ENCODE measurements at places on chromosomes 11 and 22.

- DNase-seq, result no peak
- H3K27ac ChIP-seq, result peak overlapping the region; percentile 14
- H3K4me3 ChIP-seq, result no peak overlapping the region
- H3K27me3 ChIP-seq, result no peaks in the 10 kb centered on the region
- no peaks in the 10 kb centered on the region for H3K36me3 ChIP-seq
Measured at GRCh38 chr11:30326906-30327305, 4.0 kb downstream of the ARL14EP start.

- H3K27me3 ChIP-seq, result no peaks in the 10 kb centered on the region
- no peak overlapping the region for H3K27ac ChIP-seq
- no peaks in the 10 kb centered on the region for H3K36me3 ChIP-seq
Measured at GRCh38 chr11:11672101-11672500, 50.3 kb upstream of the GALNT18 start.

- H3K27me3 ChIP-seq, result no peaks in the 10 kb centered on the region
- DNase-seq, result no peak
- H3K36me3 ChIP-seq, result no peaks in the 10 kb centered on the region
Measured at GRCh38 chr11:91459840-91460239, 764.8 kb upstream of the FAT3 start.

DNA sequence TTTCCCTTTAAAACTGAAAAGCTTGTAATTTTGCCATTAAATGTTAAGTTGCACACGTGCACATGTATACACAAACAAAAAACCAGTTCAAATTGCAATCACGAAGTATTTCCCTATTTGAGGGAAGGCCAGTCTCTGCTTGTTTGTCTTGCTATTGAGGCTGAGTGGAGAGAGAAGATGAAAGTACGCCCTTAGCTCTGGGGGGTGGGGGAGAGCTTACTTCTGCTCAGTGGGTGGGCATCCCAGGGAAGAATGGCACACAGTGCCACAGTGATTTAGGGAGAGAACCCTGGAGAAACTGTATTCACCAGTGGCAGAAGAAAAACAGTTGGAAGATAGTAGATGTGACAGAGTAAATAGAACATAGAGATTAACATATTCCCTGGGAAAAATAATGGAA, 8.7 kb downstream of the YAP1 start:
- no peaks in the 10 kb centered on the region for H3K4me1 ChIP-seq
- H3K36me3 ChIP-seq, result no peaks in the 10 kb centered on the region
- no peak overlapping the region for H3K4me3 ChIP-seq
- no peaks in the 10 kb centered on the region for H3K27me3 ChIP-seq

DNA sequence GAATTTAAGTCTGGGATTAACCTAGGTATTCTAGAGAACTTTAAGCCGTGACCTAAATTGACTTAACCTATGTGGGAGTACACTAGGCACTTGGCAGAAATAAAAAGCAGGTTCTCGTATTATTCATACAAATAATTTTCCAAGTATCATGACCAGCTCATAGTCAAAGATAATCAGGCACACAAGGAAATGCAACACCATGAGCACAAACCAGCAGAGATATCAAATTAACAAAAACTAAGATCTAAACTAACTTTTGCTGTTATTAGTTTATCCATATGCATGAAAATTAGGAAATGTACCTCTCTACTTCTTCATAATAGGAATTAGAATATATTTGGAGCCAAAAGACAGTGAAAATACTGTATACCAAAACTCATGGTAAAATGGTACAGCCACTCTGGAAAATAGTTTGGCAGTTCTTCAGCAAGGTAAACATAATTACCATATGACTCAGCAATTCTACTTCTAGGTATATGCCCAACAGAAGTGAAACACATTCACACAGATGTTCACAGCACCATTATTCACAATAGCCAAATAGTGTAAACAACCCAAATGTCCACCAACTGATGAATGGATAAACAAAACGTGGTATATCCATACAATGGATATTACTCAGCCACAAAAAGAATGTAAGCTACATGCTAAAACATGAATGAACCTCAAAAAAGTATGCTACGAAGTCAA, 154.1 kb downstream of the ENTHD1 start:
- no peak for DNase-seq
- no peaks in the 10 kb centered on the region for H3K27me3 ChIP-seq
- no peak overlapping the region for H3K4me3 ChIP-seq
- H3K27ac ChIP-seq, result no peak overlapping the region

DNA sequence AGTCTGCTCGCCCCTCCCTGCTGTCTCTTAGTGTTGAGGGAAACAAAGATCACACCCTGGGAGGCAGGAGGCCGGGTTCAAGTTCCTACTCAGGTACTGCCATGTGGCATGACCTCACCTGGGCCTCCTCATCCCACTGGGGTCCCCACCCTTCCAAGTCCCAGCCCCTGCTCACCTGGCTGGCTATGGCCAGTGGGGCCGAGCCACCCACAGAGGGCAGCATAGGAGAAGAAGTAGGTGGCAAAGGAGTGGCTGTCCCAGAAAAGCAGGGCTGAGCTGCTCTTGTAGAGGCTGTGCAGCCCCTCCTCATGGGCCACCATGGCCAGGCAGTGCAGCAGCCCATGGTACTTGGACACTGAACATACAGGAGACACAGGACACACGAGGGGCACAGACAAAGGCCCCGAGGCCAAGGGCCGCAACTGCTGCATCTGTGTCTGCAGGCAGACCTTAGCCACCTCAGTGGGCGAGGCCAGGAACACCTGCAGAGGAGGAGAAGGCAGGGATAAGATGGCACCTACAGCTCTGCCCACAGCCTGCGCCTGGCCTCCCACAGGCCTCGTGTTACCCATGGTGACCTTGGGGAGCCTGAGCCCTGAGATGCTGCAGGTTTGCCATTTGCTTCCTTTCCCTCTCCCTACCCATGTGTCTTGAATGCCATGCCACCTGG, 50.6 kb upstream of the MPEG1 start:
- no peak overlapping the region for H3K4me3 ChIP-seq
- H3K4me1 ChIP-seq, result no peaks in the 10 kb centered on the region
- no peaks in the 10 kb centered on the region for H3K27me3 ChIP-seq
- no peak overlapping the region for H3K27ac ChIP-seq

DNA sequence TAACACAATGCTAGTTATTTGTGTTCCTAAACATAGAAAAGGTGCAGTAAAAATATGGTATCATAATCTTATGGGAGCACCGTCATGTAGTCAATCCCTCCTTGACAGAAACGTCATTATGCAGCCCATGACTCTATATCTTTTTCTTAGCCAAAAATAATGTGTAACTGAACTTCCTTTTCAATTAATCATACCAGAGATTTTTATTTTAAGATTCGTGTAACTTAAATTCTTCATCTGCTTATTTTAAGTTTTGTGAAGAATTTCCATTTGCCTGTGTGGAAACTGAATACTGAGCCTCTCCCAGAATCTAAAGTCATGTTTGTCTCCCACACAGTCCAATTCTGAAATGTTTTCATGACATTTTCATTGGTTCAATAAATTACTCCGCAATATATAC, 699.1 kb downstream of the KCNA4 start:
- H3K27ac ChIP-seq, result no peak overlapping the region
- no peaks in the 10 kb centered on the region for H3K36me3 ChIP-seq
- no peak overlapping the region for H3K4me3 ChIP-seq

- no peaks in the 10 kb centered on the region for H3K27me3 ChIP-seq
- H3K36me3 ChIP-seq, result no peaks in the 10 kb centered on the region
- no peak overlapping the region for H3K4me3 ChIP-seq
Measured at GRCh38 chr11:1839204-1839923, 583 bp downstream of the TNNI2 start.

- no peaks in the 10 kb centered on the region for H3K4me1 ChIP-seq
- H3K36me3 ChIP-seq, result no peaks in the 10 kb centered on the region
- no peaks in the 10 kb centered on the region for H3K27me3 ChIP-seq
Measured at GRCh38 chr11:119624102-119624615, 104.8 kb downstream of the NECTIN1 start.

DNA sequence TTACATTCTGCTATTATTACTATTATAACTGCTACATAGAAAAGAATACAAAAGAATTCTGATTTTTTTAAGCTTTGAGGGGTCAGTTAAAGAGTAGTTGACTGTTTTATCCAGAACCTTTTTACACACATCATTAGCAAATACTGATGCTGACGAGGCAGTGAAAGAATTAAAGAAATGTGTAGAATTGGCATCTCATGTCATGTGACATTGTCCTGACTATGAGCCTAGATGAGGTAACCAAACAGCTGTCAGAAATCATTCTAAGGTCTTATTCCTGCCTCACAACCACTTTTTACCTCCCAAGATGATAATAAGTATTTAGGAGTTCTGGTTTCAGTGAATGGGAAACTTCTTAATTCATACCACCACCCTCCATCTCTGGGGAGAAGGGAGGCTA, 121.0 kb downstream of the SLC1A2 start:
- H3K4me1 ChIP-seq, result peaks cover under 1% of the 10 kb centered on the region
- no peak overlapping the region for H3K27ac ChIP-seq

DNA sequence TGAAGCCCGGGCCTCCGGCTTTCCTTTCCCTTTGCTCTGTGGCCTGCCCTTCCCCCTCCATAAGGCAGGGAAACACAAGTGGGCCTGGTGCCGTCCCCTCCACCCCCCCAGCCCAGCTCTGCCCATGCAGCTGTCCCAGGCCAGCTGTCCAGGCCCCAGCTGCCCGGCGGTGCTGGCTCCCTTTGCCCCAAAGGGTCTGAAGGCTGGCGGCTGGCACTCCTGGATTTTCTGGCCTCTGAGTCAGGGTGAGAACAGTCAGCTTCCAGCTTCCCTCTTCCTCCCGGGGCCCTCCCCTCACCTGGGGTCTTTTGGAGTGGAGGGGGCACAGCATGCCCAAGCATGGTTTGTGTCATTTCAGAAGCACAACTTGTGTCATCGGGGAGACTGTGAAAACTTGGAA, 27.8 kb downstream of the CD82 start:
- peak overlapping the region; percentile 69 for H3K27ac ChIP-seq
- H3K27me3 ChIP-seq, result no peaks in the 10 kb centered on the region
- no peak overlapping the region for H3K4me3 ChIP-seq
- H3K4me1 ChIP-seq, result peaks cover 60% of the 10 kb centered on the region

GRCh38 chr11:28384418-28384817, 276.2 kb downstream of the METTL15 start:
- no peaks in the 10 kb centered on the region for H3K4me1 ChIP-seq
- H3K36me3 ChIP-seq, result no peaks in the 10 kb centered on the region
- no peaks in the 10 kb centered on the region for H3K27me3 ChIP-seq
- H3K4me3 ChIP-seq, result no peak overlapping the region

DNA sequence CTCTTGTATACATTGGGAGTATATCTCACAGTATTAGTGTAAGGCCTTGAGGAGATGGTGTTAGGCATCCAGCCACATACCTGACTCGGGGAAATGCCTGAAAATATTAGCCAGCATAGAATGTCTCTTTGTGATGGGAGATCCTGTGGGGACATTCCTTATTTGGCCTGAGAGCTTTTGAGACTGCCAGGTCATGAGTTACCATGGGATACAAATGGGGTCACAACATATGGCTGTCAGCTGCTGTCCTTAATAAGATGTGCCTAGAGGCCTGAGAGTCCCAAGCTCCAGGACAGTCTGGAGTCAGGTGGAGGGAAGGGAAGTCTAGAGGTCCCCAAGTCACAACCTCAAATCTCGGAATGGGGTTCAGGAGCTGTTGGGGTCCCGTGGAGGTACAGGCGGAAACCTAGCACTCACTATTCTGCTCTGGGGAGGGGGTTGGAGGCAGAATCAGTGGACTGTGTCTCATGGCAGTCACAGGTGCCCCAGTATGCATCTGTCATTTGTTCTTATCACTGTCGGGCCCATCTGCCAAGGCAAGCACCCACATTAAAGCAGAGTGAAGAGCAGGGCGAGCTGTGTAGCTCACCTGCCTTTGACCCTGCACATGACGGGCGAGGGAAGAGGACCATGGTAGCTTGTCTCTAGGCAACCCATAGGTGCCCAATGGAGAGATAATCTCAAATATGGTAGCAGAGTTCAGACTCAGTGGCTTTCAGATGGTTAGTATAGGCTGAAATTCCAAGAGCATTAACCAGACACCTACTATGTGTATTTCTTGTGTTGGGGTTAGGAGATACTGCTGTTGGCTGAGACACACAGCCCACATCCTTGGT, 29.9 kb downstream of the KCNQ1OT1 start:
- H3K36me3 ChIP-seq, result no peaks in the 10 kb centered on the region
- H3K4me1 ChIP-seq, result no peaks in the 10 kb centered on the region

DNA sequence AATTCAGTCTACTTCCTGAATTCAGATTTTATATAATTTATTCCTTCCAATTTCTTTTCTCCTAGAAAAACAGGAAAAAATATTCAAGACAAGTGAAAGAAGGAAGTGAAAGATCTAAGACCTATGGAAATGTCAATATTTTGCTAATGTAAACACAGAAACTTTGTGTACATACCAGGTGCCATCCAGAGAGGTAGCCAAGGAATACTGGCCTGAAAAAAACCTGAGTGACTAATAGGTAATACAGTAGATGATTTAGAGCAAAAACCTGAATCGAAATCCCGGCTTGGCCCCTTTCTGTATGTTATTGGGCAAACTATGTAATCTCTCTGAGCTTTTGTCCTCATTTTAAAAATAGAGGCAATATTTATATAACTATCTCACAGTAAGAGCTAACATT, 59.2 kb upstream of the FSHB start:
- no peak overlapping the region for H3K27ac ChIP-seq
- H3K36me3 ChIP-seq, result no peaks in the 10 kb centered on the region
- peaks cover 16% of the 10 kb centered on the region for H3K4me1 ChIP-seq
- H3K27me3 ChIP-seq, result no peaks in the 10 kb centered on the region
- DNase-seq, result no peak
- H3K4me3 ChIP-seq, result no peak overlapping the region

GRCh38 chr11:44014968-44015623, 32.7 kb upstream of the ACCSL start:
- H3K27me3 ChIP-seq, result no peaks in the 10 kb centered on the region
- no peaks in the 10 kb centered on the region for H3K36me3 ChIP-seq
- H3K4me1 ChIP-seq, result no peaks in the 10 kb centered on the region

DNA sequence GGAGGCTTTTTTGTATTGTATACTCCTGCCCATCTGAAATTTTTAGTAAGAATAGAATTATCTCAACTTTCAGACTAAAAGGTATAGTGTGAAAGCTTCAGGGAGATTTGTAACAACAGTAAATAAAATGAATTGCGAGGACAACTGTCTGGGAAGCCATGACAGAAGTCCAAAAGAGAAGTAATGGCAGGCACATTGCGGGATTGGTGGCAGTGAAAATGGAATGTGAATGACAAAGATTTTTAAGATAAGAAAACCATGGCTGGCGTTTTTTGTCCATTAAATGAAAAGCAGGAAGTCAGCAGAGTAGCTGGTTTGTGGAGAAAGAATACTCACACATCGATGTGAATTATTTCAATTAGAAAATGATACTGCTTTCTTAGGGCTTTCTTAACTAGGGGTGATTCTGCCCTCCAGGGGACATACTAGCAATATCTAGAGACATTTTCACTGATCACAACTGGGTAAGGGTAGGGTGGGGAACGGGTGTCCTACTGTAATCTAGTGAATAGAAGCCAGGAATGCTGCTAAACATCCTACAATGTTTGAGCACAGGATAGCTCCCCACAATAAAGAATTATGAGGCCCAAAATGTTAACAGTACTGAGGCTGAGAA, 1.6 kb downstream of the NPAT start:
- no peaks in the 10 kb centered on the region for H3K27me3 ChIP-seq
- H3K4me3 ChIP-seq, result peak overlapping the region; percentile 59
- H3K4me1 ChIP-seq, result peaks cover 57% of the 10 kb centered on the region
- H3K27ac ChIP-seq, result no peak overlapping the region
